ENCODE measurements at places on chromosomes 7 and 10.

GRCh38 chr10:42351745-42352144 is 286.6 kb downstream of the ZNF33B start:
- no peak for DNase-seq

DNA sequence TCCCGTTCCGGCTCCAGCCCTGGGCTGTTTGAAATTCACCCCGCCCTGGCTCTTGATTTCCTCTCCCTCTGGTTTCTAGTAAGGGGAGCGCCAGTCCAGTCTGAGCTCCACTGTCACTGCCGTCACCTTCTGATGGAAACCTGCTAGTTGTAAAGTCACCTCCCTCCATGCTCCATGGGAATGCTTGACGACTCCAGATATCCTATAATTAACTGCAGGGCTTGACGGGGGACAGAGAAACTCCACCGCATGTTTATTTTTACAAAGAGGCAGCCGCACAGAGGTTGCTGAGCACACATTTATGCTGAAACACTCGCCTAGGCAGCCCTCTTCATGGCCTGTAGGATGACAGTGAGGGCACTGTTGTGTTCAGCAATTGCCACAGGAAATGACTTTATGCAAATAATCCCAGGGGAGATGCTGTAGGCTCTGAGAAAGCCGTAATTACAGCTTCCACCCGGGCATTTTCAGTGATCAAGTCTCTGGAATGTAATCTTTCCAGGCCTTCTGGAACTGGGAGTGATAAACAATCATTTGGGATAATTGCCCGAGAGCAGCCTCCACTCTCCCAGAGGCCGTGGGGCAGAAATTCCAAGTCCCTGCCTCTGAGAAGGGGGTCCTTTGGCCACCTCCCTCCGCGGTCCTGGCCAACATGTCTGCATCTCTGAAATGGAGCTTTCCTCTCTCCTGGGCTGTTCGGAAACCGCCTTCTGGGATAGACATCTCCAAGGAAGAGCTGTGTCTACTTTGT is 300.5 kb downstream of the KLF6 start:
- DNase-seq, result no peak

- DNase-seq, result no peak
Measured at GRCh38 chr7:118590107-118590506, 365.6 kb downstream of the ANKRD7 start.

- no peak for DNase-seq
Measured at GRCh38 chr7:78073609-78074382, 275.2 kb downstream of the PHTF2 start.

- no peak for DNase-seq
Measured at GRCh38 chr7:26948617-26949118, 84.3 kb upstream of the SKAP2 start.

- no peak for DNase-seq
Measured at GRCh38 chr7:27128776-27129728, 1.5 kb downstream of the HOXA4 start.

GRCh38 chr7:21898265-21898930 is 47.3 kb downstream of the CDCA7L start:
- no peak for DNase-seq

DNA sequence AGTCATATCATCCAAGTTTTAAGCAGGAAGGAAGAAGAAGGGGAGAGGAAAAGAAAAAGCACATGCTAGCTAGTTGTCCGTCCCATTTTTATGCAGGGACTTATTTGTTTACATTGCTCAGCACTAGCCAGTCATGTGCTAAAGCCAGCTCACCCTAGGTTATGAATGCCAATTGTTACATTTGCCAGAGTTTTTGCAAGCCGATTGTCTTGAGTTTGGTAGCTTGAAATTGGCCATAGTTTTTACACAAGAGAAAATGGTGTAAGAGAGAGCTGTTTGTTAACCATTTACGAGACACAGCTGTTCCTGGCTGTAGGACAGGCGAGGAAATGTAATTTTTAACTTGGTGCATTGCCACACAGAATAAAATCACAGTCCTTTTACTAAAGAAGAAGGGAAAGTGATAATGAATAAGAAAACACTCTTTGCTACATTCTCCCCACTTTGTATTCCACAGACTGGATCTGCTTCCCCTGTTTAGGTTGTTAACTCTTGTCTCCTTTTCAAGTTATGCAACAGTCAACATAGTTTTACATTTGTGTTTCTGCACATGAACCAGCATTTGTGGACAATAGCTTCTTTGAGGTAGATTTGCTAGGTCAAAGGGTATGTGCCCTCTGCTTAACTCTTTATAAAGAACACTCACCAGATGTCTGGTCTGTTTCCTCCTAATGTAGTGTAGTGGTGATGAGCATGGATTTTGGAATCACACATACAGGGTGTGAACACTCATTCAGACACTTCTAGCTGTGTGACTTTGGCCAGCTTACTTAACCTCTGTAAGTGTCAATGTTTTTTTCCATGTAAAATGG is 357.2 kb downstream of the LRMDA start:
- DNase-seq, result peak; percentile 75

GRCh38 chr7:19869979-19870378 is 96.6 kb upstream of the TMEM196 start:
- DNase-seq, result no peak

DNA sequence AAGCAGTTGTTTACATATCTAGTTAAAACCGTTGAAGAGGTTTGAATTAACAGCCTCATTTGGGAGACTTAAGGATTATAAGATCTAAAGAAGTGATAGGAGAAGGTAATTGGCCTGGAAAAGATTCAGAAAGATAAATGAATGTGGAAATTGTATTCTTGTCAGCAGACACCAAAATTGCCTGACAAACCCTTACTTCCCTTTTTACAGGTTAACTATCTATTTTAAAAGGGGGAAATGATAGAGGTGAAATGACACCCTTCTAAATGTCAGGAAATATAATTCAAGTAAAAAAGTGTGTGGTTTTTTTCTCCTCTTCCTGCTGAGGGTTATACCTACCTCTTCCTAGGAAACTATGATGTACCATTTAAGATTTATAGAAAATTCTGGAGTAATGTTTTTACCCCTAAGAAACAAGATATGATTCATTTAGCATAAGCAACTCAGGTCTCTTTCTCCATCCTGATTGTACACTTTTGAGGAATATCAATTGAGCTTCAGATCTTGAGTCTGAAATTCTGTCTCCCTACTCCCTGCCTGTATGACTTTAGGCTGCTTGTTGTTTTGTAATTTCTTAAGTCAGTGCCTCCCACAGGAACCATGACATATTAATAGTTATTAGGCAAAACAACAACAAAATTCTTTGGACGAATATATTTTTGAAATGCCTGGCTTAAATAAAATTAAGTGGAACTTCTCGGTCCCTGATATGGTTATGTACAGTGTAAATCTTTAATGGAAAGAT is 250.4 kb downstream of the RNLS start:
- DNase-seq, result no peak

DNA sequence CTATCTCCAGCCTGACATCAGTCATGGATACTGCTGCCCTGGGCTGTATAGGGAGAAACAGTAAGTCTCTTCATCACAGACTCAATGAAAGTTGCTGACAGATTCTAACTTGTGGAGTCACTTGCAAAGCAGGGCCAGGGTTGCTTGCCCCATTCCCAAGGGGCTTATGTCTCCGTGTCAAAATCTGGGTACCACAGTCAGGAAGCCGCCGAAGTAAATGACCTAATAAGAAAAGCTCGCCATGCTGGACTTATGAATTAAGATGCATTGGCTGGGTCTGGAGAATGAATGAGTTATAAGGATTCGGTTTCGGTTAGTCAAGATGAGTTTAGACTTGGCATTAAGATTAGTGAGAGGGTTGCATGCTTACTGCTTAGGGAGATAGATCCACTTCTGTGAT is 10.8 kb upstream of the OR6V1 start:
- no peak for DNase-seq

DNA sequence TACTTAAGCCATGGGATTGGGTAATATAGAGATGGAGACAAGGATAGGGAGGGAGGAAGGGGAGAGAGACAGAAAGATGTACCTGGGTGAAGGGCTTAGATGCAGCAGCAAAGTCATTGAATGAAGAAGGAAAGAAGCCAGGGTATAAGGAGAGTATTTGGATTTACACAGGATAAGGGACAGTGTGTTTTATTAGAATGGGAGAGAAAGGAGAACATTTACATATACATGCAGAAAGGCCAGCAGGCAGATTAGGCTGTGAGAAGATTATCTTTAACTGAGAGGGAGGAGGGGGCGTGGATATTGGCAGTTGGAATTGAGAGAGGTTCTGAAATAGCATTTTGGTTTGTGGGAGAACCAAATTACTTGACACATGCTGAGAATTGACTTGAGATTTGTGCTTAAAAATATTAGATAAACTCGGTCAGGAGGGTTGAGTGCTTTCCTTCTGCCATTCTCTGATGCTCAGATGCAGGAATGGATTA is 161.5 kb upstream of the ZNF804B start:
- no peak for DNase-seq

GRCh38 chr10:12271210-12271540 is 75.2 kb downstream of the CDC123 start:
- no peak for DNase-seq

- no peak for DNase-seq
Measured at GRCh38 chr10:77529050-77529576, 108.5 kb downstream of the KCNMA1 start.

- DNase-seq, result no peak
Measured at GRCh38 chr7:109926738-109927137, 1164.2 kb upstream of the LRRN3 start.

GRCh38 chr7:128790315-128791041 is 1.3 kb upstream of the CCDC136 start:
- no peak for DNase-seq

DNA sequence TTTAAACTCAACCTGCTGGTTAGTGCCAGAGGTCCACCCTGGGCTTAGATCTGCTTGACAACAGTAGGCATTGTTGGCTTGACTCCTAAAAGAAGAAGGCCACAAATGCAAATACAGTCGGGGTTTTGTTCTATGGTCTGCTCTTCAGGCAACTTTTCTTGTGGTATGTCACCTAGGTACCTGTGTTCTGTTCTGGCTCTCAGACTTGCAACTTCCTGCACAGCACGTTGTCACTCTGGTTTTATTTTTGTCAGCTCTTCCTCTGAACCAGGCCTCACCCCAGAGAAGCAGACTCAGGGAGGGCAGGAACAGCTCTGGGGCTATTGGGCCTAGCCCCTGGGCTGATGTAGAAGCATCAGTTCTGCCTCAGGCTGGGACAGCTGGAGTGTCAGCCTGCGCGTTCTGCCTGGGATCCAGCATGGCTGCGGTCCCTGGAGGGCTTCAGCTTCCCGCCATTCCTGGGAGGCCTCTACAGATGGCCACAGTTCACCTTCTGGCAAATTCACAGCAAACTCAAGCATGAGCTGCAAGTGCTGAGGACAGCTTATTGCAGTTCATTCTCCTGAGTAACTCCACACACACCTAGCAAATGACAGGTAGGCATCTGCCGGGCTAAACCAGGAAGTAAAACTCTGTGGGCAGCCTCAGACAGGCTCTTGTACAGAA is 11.0 kb upstream of the PDCD4 start:
- no peak for DNase-seq

DNA sequence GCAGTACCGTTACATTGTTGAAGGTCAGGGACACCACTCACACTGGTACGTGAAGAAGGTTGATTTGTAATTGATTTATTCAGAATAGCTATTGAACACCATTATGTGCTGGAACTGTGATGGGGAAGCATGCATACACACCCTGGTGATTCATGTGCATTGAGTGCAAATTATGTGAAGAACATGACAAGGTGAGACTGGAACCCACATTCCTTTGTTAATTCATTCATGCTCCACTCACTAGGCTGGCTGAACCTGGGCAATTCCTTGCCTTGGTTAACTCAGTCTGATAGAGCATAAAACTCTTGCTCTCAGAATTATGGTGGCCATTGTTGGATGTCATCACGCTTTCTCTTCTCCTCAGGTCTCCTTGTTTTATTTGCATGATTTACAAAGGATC is 67.3 kb upstream of the TPK1 start:
- DNase-seq, result no peak

DNA sequence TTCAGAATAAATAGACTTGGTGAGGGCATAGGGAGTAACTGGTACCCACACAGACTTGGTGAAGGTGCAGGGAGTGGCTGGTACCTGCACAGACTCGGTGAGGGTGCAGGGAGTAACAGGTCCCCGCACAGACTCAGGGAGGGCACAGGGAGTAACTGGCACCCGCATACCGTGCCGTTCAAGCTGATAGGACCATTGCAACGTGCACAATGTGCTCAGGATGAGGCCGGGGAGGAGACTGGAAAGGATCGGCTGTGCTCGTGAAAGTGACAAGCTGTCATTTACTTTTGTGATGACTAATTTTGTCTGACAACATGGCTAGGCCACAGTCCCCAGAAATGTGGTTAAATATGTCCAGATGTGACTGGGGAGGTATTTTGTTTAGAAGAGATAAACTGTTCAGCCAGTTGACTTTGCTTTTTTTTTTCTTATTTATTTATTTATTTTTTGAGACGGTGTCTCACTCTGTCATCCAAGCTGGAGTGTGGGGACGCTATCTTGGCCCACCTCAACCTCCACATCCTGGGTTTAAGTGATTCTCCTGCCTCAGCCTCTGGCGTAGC is 76.2 kb upstream of the NMT2 start:
- no peak for DNase-seq

- no peak for DNase-seq
Measured at GRCh38 chr10:80908611-80909010, 370.9 kb downstream of the SH2D4B start.

GRCh38 chr10:6537770-6538169 is 42.3 kb downstream of the PRKCQ start:
- DNase-seq, result no peak

DNA sequence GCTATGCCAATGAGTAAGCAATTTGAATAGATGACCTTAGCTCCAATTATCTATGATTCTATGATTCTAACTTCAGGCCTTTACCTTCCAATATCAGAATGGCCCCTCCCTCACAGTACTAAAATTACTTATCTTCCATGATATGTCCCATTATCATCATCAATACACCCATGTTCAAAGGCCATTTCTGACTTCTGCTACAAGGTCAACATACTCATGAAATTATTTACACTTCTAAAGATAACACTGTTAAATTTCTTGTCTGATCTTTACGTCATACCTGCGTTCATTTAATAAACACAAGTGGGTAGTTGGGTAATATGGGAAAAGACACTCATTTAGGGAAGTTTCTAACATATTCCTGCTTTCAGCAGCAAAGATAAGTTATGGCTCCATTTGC is 21.2 kb downstream of the IMMP2L start:
- no peak for DNase-seq

GRCh38 chr7:46170792-46171191 is 249.7 kb upstream of the IGFBP3 start:
- no peak for DNase-seq
